ENCODE measurements at places on chromosomes 3 and 15. TPM values are rescaled to one million over a fixed set of nuclear protein-coding genes. Genes with fewer than 3 reads are reported as not detected.

DNA sequence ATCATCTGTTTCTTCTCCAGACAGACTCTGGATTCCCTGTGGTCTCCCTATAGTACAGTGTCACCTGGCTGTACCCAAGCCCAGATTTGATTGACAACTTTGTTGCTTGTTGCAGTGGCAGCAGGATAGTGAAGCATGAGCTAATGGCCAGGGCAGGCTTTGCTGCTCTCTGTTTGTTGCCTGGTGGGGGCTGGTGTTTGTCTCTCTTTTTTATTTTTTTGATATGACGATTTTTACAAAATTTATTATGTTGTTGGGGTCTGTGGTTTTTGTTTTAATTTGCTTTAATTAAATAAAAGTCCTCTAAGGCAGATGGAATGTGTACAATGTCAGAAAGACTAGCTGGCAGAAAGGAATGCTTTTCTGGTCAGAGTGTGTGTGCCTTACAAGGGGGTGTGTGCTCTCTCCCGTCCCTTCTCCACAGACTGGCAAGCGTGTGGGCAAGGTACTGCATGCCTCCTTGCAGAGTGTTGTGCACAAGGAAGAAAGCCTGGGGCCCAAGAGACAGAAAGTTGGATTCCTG is 15.2 kb upstream of the CLEC3B start:
- no peak for DNase-seq

KCTD6 gene
- 8.5 TPM for polyA plus RNA-seq

DNA sequence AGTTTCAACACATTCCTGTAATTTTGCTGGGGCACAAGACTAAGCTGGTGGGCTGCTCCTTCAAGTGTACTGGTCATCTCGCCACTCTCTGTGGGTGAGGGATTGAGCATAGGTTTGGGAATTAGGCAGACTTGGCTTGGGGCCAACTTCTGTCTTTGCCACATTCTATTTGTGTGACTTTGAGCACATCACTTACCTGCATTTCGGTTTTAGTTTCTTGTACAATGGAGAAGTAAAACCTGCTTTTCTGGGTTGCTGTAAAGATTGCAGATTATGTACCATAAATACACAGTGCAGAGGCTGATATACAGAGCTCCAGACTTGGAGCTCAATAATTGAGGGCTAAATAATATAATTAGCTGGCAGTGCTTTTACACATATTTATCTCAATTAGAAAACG is 162.1 kb downstream of the C3orf38 start:
- DNase-seq: no peak

DNA sequence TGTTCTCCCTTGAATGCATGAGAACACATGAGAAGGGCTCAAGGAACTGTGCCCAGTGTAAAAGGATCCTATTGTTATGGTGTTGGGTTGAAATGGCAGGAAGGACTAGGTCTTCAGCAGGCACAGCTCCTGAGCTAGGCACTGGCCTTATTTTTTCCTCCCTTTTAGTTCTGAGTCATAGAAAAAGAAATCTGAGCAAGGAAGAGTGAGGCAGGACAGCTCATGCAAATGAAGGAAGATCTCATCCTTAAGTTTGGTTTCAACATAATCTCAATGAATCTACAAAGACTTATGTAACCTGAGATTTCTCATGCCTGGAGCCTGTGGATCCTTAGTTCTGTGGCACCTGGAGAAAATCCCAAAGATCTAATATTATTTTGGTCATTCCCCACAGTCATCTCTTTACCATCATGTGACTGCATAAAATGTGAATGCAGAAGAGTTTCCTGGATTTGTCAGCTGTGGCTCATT is 188.6 kb upstream of the TBL1XR1 start:
- no peak for DNase-seq

RBMS3 gene
- polyA plus RNA-seq: 1.4 TPM

- DNase-seq: no peak
These were observed 24.2 kb downstream of the PTH1R start for GRCh38 chr3:46901591-46902187.

DNA sequence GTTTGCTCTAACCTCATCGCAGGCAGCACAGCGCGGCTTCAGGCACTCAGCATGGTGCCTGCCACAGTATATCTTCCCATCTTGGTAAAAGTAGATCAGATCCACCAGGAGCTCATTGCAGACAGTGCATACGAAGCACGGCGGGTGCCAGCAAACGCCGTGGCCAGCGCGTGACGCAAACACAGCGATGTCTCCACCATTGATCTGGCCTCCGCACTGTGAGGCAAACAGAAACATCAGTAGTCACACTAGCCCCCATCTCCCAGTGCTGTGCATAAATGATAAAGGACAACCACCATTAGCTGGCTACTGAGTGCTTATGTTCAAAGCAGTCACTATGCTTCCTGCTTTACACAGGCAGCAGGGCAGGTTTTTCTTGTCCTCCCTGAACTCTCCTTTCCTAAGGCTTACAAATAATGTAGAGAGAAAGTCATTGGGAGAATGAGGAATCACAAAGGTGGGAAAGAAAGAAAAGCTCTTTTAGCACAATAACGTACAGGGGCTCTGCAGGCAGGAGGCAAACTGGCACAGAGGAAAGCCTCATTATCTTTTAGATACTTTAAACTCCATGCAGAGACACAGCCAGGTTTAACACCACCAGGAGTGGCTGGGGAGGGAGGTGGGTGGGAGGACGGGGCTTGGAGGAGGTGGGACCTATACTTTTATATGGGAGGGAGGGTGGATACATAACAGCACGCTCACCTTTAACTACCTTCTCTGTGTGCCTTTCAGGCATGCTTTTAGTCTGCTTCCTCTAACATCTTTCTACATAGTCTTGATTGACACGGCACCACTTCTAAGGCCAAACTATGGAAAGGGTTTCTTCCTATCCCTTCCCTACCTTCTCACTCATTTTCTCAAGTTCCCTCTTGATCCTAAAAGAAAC is 67.9 kb downstream of the PRICKLE2 start:
- DNase-seq: no peak

- DNase-seq: no peak
These were observed 14.0 kb downstream of the VIPR1 start for GRCh38 chr3:42516443-42516842.

GRCh38 chr3:2921903-2922302 is 188.3 kb downstream of the IL5RA start:
- peak; percentile 24 for DNase-seq

GRCh38 chr15:45499426-45499825 is 23.1 kb downstream of the SLC30A4 start:
- no peak for DNase-seq
